Skeletal muscle cell (primary cell): ENCODE measurements at places on chromosomes 16 and 17.
A peak's percentile ranks its signal among the peaks of the same experiment; 100 is the strongest.

DNA sequence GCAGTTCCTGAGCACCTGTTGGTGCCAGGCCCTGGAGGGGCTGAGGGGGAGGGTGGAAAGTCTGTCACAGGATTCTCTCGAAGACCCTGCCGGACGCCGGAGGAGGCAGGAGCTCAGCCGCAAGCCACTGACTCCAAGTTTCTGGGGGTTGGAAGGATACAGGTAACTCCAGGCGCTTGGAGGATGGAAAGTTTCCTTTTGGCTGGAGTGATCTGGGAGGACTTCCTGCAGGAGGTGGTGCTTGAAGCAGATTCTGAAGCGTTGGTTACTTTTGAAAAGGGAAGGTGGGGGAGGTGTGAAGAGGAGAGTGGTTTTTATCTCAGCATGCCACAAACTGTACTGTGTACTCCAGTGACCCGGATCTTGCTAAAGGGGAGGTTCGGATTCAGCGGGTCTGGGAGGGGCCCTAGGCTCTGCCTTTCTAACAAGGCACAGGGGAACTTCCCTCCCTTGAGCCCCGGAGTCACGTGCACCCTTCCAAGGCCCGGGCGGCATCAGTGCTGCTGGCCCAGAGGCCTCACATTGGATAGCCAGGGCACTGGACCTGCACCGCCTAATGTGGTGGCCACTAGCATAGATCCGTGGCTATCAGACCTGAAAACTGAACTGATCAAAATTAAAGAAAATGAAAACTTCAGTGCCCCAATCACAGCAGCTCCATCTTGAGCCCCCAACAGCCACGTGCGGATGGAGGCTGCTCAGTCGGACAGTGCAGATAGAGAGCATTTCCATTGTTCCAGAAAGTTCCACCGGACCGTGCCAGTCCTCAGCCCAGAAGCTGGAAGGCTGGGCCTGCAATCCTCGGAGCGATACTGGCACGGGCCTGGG lies 42.2 kb upstream of the GSE1 start:
- DNase-seq: no peak

GRCh38 chr16:64738321-64738960 lies 383.4 kb downstream of the CDH11 start:
- DNase-seq: peak; percentile 58

- DNase-seq: no peak
These were observed 381.5 kb upstream of the PSMD7 start for GRCh38 chr16:73915140-73915539.

DNA sequence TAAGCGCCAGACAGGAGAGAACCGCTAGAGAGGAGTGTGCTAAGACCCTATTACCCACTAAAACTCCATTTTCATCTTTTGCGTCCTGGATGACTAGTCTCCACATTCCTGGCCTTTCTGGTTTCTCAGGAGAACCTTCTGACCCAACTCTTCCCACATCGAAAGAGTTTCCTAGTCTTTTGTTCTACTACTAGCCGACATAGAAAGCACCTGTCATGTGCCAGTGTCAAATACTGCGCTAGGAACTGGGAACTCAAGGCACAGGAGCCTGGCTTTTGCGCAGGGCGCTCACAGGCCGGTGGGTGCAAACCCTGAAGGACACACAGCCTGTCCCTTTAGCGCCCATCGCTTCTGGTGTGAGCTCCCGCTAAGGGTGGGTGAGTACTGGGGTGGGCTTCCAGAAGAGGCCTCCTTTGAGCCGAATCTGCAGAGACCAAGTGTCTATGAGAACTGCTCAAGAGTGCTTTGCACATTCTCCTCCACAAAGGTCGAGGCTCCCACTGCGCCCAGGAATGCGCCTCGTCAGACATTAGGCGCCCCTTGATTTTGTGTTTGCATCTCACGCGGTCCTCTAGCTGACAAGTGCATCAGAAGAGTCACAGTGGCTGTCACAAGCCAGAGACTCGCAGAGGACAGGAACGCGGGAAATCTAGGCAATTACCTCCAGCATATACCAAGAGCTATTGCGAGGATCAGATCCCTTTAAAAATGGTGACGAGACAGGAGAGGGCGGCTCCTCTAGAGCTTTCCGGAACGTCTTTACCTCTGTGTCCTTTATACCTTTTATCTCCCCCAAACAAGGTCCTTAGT lies 2.0 kb upstream of the PSMB3 start:
- no peak for DNase-seq

GRCh38 chr16:55480228-55480655 lies 1.2 kb downstream of the MMP2 start:
- peak; percentile 83 for DNase-seq

DNA sequence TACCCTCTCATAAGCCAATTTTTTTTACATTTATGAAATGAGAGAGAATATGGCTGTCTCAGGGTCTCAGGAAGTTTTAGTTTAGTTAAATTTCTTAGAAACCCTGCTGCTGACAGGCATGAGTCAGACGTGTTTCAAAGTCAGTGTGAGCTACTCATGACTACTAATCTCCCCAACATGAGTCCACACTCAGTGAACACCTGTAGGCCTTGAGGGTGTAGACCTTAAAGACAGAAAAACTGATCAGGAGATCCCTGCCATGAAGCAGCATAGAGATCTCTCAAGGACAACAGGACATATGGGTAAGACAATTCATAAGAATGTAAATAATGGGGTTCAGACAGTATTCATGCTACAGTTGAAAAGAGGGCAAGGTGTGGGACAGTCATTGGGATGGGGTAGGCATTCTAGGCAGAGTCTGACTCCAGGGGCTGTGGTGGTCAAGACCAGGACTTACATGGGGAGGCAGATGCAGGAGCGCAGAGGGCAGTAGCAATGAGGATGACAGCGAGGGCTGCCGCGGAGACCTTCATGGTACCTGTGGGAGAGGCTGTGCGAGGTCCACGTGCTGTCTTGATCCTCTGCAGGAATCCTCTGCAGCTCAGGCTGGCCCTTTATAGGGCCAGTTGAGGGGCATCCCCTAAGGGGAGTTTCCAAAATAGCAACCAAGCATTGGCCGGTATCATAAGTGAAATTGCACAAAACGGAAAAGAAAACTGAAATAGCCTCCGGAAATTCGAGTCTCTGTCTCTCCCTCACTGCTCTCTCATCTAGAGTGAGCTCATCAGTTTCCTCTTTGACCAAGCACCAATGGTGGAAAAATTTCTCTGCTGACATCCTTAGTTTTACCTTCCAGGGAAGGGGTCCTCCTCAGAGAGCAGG lies at the start of gene CCL5:
Gene CCL5, minus strand, starts transcription at position 588 of the 882 bp plus-strand sequence.
- no peak for DNase-seq

DNA sequence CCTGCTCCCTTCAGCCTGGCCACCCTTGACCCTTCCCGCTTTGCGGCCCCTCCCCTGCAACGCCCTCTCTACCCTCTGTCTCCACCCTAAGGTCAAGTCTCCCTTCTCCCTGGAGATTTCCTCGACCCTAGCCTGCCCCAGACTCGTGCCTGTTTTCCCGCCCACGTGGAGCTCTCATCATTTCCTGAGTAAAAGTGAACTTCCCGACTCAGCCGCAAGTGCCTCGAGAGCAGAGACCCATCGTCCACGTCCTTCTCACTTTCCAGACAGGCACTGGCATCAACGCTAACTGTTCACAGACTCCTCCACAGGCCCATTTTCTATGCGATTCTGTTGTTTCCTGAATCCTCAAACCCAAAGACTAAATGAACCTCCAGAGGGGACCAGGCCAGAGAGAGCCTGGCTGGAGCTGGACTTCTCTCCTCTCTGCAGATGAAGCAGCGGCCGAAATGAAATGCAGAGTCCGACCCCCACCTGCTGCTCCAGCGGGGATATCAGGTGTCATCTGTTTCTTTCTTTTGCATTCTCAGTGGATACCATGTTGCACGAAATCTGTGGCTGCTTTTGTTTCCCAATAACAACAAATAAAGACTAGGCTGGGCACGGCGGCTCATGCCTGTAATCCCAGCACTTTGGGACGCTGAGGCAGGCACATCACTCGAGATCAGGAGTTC lies 52.5 kb downstream of the RTN4RL1 start:
- no peak for DNase-seq

GRCh38 chr17:78716292-78716691 lies 65.8 kb downstream of the CYTH1 start:
- DNase-seq: no peak

DNA sequence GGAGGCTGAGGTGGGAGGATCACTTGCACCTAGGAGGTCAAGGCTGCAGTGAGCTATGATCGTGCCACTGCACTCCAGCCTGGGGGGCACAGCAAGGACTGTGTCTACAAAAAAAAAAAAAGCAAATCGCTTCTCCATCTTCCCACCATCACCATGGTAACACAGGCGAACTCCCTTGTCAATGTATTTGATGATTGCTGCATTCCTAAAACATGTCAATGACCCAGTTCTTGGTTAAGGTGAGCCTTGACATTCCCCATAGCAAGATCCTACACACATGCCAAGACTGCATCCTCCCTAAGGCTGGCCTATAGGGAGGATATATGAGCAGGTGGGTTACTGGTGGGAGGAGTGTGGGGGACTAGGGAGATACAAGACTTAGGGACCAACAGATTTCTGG lies 12.2 kb downstream of the CNTNAP1 start:
- DNase-seq: no peak

DNA sequence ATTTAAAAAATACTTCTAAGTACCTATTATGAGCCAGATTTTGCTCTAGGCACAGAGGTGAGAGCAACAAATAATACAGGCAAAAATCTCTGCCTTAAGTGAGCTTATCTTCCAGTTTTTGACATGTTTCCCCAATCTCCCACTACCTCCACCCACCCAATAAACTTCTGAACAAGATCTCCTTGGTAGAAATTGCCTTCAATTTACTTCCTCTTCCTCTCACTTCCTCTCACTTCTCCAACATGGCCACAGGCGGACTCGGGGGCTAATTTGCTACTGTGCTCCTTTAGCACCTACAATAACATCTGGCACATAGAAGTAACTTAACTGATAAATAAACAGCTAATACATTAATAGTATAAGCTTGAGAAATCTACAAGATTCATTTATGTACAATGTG lies 82.6 kb downstream of the CACNG1 start:
- DNase-seq: no peak

DNA sequence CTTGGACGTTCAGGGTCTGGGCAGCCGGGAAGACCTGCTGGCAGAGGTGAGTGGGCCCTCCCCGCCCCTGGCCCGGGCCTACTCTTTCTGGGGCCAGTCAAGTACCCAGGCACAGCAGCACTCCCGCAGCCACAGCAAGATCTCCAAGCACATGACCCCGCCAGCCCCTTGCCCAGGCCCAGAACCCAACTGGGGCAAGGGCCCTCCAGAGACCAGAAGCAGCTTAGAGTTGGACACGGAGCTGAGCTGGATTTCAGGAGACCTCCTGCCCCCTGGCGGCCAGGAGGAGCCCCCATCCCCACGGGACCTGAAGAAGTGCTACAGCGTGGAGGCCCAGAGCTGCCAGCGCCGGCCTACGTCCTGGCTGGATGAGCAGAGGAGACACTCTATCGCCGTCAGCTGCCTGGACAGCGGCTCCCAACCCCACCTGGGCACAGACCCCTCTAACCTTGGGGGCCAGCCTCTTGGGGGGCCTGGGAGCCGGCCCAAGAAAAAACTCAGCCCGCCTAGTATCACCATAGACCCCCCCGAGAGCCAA lies 8.6 kb upstream of the ABCC3 start:
- peak; percentile 18 for DNase-seq

DNA sequence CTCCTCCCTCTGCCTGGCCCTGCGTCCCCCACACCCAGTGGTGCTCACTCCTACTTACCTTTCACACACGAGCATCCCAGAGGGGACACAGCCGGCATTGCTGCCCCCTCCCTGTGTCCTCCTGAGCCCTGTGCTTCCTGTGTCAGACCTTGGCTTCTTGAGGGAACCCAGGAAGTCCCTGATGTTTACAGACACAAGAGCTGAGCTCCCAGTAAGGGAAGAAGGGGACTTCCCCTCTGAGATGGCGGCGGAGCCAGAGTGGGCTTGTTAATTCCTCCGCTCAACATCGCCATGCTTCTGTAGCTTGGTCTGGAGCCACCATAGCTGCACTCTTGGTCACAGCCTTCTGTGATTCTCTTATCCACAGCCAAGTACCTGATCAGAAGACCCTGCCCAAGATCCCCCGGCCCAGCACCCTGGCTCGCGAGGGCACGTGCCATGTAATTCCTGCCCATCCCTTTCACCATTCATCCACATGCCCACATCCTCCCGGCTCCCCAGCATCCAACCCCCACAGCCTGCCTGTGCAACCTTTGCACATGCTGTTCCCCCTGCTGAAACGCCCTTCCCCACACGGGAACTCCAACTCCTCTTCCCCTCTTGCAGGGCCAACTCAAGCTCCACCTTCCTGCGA lies 127.4 kb upstream of the FOXF1 start:
- no peak for DNase-seq

DNA sequence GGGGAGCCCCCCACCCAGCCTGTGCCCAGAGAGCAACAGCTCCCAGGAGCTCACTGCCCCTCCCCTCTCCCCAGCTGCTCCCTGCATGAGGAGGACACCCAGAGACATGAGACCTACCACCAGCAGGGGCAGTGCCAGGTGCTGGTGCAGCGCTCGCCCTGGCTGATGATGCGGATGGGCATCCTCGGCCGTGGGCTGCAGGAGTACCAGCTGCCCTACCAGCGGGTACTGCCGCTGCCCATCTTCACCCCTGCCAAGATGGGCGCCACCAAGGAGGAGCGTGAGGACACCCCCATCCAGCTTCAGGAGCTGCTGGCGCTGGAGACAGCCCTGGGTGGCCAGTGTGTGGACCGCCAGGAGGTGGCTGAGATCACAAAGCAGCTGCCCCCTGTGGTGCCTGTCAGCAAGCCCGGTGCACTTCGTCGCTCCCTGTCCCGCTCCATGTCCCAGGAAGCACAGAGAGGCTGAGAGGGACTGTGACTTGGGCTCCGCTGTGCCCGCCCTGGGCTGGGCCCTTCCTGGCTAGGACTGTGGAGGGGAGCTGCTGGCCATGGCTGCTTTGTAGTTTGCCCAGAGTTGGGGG lies 584 bp downstream of the TCAP start:
- DNase-seq: no peak

DNA sequence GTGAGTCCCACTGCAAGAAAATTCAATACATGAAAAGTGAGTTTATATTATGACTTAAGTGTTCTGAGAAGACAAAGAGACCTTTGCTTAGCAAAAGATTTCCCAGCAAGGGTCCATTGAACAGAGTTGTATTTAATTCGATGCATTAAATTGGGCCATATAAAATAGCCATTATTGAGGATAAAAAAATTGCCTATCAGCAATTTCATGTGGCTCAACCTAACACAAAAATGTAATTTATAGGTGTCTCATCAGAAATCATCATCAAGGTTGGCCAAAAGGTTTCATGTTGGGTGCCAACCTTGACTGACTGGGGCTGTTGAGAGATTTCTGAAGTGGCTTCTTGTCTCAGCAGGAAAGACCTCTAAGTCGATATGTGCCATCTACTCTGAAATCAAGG lies 84.8 kb upstream of the TOX3 start:
- DNase-seq: no peak

DNA sequence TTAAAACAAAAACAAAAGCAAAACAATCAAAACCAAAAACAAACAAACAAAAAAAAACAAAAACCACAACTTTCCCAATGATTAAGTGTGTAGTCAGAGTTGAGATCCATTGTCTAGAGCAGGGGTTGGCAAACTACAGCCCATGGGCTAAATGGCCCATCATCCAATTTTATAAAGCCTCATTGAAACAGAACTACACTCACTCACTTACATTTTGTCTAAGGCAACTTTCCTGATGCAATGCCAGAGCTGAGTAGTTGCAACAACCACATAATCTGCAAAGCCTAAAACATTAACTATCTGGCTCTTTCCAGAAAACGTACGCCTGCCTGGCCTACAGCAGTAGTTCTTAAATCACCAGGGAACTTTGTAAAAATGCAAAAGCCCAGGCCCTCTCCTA lies 124.1 kb downstream of the SOX9 start:
- no peak for DNase-seq
